Activated naive CD4-positive, alpha-beta T cell treated with anti-CD3 and anti-CD28 coated beads, Interleukin-2, amount 50 U/mL, for 16 hours (primary cell): ENCODE measurements at places on chromosomes 7 and 10.

GRCh38 chr7:20032741-20033140 lies 184.4 kb downstream of the MACC1 start:
- no peak for DNase-seq

DNA sequence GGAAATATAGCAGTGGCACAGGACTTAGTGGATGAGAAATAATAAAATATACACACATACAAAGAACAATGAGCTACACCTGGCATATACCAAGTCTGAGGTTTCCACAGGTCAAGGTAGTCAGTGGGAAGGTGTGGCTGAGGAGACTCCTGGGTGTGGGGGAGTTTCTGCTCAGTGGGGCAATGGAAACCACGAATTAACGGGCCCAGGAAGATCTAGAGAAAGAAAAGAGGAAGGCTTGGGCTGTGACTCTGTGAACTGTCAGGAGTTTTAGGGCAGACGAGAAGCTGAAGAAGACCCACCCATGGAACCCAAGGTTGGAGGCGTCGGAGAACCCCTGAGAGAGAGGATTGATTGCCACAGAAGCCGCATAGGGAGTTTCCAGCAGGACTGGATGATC lies 196.5 kb downstream of the HERPUD2 start:
- no peak for DNase-seq

GRCh38 chr7:69090936-69091335 lies 507.3 kb upstream of the AUTS2 start:
- no peak for DNase-seq

GRCh38 chr10:103492655-103493261 lies 747 bp upstream of the NEURL1 start:
- no peak for DNase-seq

GRCh38 chr7:150877536-150877935 lies 25.2 kb downstream of the AOC1 start:
- DNase-seq, result no peak

GRCh38 chr10:64148607-64149006 lies 627.4 kb downstream of the REEP3 start:
- no peak for DNase-seq

- DNase-seq, result no peak
Observed at GRCh38 chr7:130909161-130909836, 175.3 kb upstream of the KLF14 start.

DNA sequence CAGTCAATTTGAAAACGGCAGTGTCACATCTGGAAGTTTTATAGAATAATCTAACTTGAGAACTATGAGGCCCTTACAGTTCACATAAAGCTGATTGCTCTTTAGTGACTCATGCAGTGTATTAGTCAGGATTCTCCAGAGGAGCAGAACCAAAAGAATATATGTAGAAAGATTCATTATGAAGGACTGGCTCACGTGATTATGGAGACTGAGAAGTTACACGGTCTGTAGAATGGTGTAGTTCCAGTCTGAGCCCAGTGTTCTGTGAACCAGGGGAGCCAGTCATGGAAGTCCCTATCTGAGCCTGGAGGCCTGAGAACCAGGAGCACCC lies 21.5 kb downstream of the RBM33 start:
- DNase-seq, result no peak

GRCh38 chr10:117677890-117678500 lies 135.4 kb downstream of the EMX2 start:
- DNase-seq, result no peak

DNA sequence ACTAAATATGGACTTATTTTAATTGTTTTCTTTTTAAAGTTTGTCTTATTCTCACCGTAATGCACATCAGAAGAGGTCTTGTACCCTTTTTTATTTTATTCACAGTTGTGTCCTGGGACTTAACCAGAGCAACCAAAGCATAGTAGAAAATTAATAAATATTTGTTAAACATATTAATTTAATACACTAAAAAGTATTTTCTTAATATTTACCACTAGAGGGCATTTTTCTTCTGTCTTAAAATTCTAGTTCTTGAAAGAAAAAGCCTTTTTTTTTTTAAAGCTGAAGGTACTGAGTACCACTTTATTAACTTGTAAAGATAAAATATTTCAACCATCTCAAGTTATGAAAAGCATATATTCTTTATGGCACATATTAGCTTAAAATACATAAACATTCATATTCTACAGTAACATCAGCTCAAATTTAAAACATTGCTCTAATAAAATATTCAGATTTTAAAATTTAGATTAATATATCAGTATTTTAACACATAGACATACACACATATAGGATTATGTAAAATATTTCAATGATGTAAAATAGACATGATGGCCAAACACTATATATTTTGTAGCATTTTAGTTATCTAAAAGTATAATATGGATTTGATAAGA lies 260.4 kb downstream of the SEMA3A start:
- DNase-seq, result no peak

DNA sequence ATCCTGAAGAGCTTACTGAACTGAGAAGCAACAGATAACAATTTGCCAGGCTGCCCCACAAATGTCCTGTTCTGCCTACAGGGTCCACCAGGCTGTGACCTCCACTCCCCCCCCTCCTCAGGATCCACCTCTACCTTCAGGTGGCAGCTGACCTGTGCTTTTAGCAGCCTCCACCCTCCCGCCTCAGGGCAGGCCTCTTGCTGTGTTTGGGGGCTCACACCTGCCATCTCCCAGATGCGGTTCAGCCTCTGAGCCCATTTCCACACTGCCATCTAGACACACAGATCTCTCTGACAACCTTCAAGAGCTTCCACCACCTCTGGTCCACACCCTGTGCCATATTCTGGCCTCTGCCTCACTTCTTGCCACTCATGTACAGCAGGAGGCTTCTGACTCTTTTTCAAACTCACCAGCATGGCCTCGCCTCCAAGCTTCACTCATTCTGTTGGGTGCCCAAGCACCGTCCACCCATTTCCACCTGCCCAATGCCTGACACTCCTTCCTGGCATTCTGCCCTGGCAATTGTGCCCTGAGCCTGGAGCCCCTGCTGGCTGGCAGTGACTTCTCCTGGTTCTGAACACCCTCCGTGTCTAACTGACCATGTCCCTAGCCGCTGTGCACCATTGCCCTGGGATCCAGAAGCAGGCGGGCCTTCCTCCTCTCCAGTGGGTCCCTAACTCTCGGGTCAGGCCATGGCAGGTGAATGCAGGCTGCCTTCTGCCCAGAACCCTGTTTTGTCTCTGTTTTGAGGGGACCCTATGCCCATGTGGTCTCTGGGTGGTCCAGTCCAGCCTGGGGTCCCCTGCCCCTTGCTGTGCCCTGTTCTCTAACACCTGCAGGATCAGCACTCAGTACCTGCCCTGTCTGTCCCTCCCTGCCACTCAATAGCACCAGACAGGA lies 18.5 kb downstream of the TMEM72 start:
- no peak for DNase-seq

- DNase-seq, result no peak
Observed at GRCh38 chr7:102424787-102425218, 8.6 kb upstream of the ORAI2 start.

GRCh38 chr7:113402005-113402404 lies 283.7 kb upstream of the SMIM30 start:
- DNase-seq, result no peak

GRCh38 chr7:50462361-50462760 lies 12.2 kb upstream of the FIGNL1 start:
- no peak for DNase-seq

DNA sequence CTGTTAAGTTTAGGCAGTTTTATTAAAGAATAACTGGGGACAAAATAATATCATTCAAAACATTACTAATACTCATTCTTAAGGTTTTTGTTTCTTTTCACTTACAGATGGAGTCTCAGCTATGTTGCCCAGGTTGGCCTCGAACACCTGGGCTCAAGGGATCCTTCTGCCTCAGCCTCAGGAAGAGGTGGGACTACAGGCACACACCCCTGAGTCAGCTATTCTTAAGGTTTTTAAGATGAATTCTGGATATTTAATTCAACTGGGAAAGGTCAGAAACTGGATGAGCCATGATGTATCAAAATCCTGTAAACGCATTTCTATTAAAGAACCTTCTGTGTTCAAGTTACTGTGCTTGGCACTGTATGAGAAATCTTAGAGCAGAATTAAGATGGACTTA lies 3.5 kb downstream of the OAT start:
- DNase-seq, result no peak

GRCh38 chr10:74011770-74012169 lies 13.9 kb downstream of the VCL start:
- DNase-seq, result no peak

GRCh38 chr7:147765301-147765700 lies 825.3 kb upstream of the C7orf33 start:
- DNase-seq, result no peak

GRCh38 chr7:136911344-136911743 lies 42.9 kb downstream of the CHRM2 start:
- DNase-seq, result no peak

- DNase-seq, result no peak
Observed at GRCh38 chr7:143050931-143051330, 1.2 kb upstream of the OR6V1 start.

GRCh38 chr7:90677486-90678404 lies 81.6 kb downstream of the CDK14 start:
- no peak for DNase-seq

GRCh38 chr10:124596116-124596785 lies 134.6 kb downstream of the LHPP start:
- DNase-seq, result no peak

GRCh38 chr10:84743483-84743882 lies 415.1 kb downstream of the CCSER2 start:
- no peak for DNase-seq

DNA sequence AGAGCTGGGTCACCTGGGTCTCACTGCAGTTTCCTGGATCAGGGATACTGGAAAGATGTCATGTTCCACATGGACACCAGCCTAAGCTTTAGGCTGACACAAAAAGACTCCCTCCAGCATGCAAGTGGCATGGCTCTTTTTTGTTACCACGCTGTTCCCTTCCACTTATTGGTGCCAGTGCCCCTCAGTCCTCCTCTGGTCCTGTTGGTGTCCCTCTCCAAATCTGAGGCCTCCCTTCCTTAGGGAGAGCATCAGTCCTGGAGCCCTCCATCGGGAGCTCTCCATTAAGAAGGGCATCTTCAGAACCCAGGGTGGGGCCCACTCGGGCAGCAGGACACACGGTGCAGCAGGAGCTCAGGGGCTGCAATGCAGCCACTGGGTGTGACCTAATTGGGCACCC lies 76.1 kb upstream of the LRRC18 start:
- DNase-seq, result no peak

DNA sequence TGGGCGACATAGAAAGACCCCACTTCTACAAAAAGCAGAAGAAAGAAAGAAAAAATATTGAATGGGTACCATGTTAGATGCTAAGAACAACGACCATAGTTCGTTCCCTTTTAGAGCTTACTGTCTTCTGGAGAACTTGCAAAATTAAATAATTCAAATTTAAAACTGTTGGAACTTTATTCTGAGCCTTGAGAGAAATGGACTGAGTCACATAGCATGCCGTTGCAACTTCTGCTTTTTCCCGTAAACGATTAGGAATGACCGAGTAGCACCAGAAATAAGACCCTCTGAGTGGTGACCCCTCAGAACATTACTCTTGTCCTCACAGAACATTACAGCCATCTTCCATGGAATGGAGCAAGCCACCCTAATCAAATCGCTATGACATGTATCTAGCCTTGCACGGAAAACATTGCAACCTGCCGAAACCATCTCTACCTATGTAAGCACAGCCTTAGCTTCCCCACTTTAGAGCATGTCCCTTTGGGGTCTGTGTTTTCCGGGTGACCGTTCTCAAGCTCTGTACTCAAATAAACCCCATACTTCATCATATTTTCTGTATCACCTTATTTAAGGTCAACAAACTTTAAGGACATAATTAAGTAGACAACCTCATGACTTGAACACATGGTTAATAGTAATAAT lies 179.1 kb downstream of the PRKCQ start:
- DNase-seq, result no peak

- DNase-seq, result no peak
Observed at GRCh38 chr7:78562191-78562590, 763.6 kb downstream of the PHTF2 start.

DNA sequence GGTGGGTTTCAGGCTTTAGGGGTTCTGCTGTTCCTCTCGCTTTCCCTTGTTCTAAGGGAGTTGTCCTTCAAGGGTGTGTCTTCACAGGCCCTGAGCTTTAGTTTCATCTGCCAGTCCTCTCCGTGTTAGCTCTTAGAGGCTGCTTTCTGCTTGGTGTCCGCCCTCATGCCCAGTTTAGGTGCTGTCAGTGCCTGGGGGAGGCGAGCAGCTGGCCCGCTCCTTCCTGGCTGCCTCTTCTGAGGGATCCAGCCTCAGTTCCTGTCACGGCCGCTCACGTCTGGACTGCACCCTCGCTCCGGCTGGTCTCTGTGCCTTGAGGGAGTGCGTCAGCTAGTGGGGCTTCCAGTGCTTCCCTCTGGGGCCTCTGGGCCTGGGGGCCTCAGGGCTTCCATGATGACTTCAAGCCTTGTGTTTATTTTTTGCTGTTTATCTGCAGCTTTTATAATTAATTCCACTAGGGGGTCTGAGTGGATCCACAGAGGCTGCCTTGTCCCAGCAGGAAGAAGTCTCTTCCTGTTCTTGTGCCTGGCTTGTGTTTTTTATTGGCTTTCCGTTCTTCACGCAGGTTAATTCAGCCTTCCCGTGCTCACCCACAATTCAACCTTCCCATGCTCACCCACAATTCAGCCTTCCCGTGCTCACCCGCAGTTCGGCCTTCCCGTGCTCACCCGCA lies 33.0 kb downstream of the WDR37 start:
- DNase-seq, result no peak

GRCh38 chr7:135757719-135758411 lies 9.3 kb upstream of the FAM180A start:
- DNase-seq, result no peak

GRCh38 chr10:62632071-62632809 lies 172.3 kb upstream of the ADO start:
- DNase-seq, result no peak

- DNase-seq, result no peak
Observed at GRCh38 chr7:155169498-155170065, 99.5 kb downstream of the HTR5A start.

DNA sequence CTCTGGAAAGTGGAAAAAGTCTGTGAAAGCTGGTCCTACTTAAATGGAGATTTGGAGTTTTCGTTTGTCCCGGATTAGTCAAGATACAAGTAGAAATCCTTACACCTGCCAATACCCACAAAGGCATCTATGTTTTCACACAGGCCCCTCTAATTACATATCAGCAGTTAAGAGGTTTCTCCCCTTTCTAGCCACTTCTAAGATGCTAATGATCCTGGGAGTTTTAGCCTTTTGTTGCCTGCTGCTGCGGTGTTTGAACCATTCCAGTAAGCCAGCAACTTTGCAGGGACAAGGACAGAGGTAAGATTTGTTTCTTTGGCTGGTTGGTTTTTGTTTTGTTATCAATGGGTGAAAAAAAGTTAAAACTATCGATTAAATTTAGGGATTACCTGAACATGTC lies 5.8 kb upstream of the C1QL3 start:
- no peak for DNase-seq

DNA sequence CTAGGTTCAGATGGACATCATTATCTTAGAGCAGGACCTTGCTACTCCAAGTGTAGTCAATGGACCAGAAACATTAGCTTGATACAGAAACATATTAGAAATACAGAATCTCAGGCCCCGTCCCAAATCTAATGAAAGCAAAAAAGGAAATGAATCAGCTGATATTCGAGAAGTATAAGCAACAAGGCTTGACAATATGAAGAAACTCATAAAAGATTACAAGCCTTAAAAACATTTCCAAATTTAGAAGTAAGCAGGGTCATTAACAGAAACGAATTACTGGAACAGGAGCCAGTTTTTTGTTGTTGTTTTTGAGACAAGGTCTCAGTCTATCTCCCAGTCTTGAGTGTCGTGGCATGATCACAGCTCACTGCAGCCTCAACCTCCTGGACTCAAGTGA lies 40.5 kb upstream of the GSAP start:
- no peak for DNase-seq

- DNase-seq, result no peak
Observed at GRCh38 chr7:5183155-5183554, 6.9 kb upstream of the WIPI2 start.

GRCh38 chr7:142012825-142013511 lies 17.3 kb downstream of the MGAM start:
- no peak for DNase-seq
